ENCODE measurements at places on chromosomes 4 and X.

DNA sequence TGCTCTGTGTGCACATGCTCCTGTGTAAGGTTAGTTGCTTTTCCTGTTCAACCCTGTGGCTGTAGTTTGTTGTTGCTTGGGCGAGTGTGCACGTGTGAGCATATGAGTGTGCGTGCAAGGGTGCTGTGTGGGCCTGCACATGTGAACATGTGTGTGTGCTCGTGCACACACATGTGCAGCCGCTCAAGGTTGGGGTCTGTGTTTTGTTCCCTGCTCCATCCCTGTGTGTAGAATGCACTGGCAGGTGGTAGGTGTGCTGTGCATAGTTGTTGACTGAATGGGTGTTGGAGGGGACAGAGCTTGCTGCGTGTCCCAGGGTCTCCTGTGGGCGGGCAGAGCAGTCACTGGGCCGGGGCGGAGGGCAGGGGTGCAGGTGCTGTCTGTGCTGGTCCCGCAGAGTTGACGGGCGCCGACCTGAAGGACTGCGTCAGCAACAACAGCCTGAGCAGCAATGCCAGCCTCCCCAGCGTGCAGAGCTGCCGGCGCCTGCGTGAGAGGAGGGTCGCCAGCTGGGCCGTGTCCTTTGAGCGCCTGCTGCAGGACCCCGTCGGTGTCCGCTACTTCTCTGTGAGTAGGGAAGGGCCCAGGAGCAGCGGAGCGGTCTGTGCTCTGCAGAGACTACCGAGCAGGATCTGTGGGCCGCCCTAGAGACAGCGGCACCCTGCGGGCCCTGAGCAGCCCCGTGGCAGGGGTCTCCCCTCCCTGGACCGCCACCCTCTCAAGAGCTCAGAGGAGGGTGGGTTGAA lies 27.9 kb upstream of the HGFAC start:
- peak; percentile 14 for DNase-seq

GRCh38 chr4:174210354-174210753 lies 73.1 kb downstream of the FBXO8 start:
- DNase-seq = no peak

GRCh38 chrX:134258202-134258601 lies 21.2 kb downstream of the CCDC160 start:
- DNase-seq = no peak

GRCh38 chrX:110746014-110746413 lies 49.6 kb downstream of the CHRDL1 start:
- DNase-seq = no peak

DNA sequence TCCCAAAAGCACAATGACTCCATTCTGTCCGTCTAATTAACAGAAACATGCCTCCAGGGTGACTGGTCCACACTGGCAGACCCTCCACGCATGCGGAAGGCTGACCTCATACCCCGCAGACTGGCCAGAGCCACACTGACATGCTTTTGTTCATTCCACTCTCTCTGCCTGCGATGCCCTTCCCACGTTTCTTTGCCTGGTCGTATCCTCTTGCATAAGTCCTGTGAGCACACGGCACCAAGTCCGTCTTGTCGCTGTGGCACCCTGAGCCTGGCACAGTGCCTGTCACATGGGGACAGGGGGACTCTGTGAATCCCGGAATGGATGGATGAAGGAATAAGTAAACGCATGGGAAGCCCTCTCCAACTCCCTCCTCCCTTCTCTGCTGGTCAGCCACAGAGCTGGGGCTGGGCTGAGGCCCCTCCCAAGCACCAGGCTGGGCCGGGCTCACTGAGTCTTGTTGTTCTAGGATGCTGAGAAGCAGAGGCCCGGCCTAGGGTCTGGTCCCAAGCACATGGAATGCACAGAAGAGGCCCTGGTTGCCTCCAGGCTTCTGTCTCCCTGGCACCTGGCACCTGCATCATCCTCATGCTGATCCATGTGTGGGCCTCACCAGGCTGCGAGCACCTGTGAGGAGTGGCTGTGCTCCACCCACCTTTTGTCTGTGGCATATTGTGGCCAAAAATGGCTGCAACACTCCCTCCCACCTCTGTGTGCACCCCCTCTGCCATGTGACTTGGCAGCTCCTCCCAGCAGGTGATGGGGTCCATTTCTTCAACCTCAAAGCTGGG lies 38.9 kb upstream of the C4orf50 start:
- DNase-seq = no peak

Measured in femur (tissue), 1 donor.